Stimulated activated CD4-positive, alpha-beta T cell treated with anti-CD3 and anti-CD28 coated beads, Interleukin-1b, Interleukin-23, amount 100 ng/mL, for 1 hour (primary cell): ENCODE measurements at places on chromosomes 3 and 15.

GRCh38 chr3:20060974-20061685, 20.9 kb downstream of the KAT2B start:
- DNase-seq: no peak

DNA sequence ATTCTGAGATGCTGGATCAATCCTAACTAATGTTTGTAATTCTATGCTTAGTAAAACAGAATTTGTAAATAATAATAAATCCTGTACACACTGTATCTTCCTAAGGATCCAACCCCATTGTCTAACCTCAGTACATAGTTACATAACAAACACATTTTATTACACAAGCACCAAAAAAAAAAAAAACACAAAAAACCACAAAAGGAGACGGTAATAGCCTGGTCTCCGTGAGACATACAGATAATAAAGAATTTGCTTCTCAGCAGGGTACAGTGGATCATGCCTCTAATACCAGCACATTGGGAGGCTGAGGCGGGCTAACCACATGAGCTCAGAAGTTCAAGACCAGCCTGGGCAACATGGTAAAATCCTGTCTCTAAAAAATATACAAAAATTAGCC, 558.7 kb downstream of the MAGI1 start:
- no peak for DNase-seq

- no peak for DNase-seq
Observed at GRCh38 chr3:113233497-113233896, 22.1 kb downstream of the BOC start.

GRCh38 chr3:8739757-8740504, 6.3 kb downstream of the CAV3 start:
- no peak for DNase-seq

DNA sequence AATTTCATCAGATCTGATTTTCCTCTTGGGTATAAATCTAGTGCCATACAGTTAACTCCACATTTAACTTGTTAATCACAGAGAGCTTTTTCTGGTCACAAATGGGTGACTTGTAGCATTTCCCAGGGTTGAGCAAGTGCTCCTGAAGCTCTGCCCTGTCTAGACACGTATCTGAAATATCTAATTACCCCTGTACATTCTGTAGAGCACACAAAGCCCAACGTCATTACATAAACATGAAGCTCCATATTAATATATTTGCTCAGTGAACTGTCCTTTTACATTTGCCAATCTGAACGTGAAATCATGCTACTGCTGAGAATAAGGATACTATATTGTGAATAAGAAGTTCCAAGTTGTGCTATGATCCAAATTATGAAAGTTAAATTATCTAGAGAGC, 49.0 kb downstream of the THBS1 start:
- DNase-seq: no peak

DNA sequence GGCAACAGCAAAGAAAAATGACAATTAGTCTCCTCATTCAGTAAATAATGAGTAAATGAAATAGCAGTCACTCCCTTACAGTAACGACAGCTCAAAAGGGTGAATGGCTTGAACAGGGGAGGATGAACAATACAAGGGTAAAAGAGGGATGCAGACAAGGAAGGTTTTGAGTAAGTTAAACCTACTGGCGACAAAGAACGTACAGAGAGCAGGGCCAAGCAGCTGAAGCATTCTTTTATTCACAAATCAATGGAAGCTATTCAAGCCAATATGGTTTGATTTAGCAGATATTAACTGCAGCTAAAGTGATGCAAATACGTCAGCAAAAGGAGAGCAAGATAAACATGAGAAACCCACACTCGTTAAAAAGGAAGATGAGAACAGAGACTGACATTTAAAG, 90.7 kb upstream of the ICE2 start:
- no peak for DNase-seq

GRCh38 chr15:25649390-25649789, 210.6 kb upstream of the UBE3A start:
- DNase-seq: no peak

GRCh38 chr3:150117076-150117475, 146.4 kb upstream of the PFN2 start:
- DNase-seq: no peak

- DNase-seq: no peak
Observed at GRCh38 chr3:148882288-148882687, 17.2 kb downstream of the CPA3 start.

DNA sequence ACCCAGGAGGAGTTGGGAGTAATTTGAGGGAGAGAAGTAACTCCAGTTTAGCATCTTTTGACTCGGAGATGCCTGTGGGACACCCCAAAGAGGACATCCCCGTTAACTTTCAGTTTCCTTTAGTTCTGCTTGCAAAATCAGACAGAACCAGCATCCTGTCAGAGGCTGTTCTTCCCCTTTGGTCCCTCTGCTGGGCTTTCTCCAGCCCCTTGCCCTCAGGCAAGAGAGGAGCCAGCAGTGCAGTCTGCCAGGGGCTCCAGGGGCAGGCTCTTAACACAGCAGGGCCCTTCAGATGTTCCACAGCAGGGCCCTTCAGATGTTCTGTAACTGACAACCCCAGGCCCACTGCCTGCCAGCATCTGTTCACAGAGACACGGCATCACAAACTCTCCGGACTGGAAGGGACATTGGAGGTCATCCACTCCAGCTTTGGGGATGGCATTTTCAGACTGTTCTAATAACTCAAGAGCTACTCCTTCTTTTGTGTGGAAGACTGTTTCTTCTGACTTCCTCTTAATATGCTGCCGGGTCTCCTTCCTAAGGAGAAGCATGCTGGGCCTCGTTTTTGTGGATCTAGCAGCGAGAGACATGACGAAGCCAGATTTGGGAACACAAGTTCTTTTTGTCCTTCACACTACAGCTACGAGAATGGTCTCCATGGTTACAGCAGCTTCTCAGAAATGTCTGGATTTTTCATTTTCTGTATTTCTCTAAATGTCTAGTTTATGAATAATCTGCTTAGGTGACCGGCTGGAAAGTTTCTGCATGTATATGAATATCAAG, 51.9 kb downstream of the KY start:
- DNase-seq: no peak

DNA sequence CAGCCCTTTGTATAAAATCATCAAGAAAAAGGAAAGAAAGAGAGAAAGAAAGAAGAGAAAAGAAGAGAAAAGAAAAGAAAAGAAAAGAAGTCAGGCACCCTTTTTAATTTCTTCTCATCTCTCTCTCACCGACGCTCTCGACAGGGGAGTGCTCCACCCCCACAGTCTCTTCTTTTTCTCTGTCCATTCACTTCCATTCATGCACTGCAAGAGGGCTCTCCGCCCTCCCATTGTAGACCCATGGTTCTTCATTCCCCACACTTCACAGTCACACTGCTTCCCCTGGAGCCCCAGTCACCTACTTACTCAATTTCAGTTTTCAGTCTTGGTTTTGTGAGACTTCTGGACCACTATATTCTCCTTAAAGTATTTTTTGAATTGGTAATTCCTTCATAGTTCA, 254.7 kb downstream of the SOX2 start:
- no peak for DNase-seq

DNA sequence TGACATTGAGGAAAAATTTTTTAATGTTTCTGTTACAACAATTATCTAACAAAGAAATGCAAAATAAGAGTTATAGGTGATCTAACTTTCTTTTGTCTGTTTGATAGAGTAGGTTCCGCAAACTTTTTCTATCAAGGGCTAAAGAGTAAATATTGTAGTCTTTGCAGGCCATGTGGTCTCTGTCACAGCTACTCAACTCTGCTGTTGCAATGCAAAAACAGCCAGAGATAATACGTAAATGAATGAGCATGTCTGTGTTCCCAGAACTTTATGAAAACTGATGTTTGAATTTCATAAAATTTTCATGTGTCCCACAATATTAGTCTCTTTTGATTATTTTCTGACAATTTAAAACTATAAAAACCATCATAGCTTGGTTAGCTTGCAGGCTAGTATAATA, 73.3 kb downstream of the SLC24A1 start:
- DNase-seq: no peak

- no peak for DNase-seq
Observed at GRCh38 chr3:185537369-185537970, 14.9 kb downstream of the LIPH start.

DNA sequence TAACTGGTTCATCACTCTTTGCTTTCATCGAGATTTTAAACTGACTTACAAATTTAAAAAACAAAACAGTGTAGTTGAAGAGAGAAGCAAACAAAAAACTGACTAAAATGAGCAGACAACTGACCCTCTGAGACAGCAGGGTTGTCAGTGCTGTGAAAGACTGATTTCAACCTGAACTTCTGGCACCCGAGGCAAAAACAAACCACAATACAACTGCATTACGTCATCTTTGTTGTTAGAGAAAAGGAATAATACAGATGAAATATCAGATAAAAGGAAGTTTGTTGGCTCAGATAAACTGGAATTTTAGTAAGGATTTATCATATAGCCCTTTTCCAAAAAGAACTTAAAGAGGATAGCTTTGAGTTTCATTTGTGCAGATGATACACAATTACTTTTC, 51.1 kb downstream of the PARP15 start:
- DNase-seq: no peak

GRCh38 chr3:71163198-71163918, 420.2 kb downstream of the FOXP1 start:
- no peak for DNase-seq

DNA sequence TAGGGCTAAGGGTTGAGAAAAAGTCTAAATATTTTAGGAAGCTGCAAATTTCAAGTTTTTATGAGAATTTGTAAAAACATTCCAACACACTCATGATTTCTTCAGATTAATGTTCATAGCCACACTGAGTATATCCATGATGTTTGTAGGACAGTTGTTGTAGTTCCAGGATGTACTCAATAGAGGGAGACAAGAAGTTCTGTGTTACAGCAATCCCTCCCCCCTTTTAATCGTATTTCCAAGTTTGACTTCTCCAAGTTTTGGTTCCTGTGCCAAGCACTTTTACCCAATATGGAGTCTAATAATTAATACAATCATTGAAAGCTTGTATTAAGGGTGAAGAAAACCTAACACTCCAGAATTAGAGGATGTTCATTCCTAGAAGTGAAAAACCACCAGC, 143.4 kb downstream of the FEZF2 start:
- DNase-seq: no peak

DNA sequence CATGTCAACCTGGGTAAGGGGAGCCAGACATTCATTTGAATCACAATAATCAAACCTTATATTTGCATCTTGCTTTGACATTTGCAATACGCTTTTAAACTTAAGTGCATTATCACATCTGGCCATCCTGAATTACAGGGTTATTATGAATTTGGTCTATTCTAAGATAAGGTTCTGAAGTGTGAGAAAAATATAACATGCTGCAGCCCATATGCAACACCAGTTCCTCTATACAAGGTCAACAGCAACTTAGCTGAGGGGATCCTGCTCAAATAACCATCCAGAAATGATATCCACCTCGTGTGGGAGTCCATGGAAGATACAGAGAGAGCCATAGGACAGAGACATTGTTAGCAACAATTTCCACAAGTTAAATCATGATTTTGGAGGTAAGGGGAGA, 72.7 kb upstream of the RAD18 start:
- DNase-seq: no peak

DNA sequence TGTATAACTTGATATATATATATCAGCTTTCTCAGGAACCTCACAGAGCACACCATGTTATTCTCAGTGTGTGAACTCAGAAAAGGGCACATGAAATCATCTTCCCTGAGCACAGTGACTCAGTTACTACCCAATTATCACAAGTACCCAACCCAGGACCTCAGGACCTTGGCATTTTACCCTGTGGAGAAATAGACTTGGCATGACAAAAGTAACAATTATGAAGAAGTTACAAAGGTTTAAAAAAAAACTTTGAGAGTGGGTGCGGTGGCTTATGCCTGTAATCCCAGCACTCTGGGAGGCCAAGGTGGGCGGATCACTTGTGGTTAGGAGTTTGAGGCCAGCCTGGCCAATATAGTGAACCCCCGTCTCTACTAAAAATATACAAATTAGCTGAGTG, 52.4 kb downstream of the ONECUT1 start:
- no peak for DNase-seq

DNA sequence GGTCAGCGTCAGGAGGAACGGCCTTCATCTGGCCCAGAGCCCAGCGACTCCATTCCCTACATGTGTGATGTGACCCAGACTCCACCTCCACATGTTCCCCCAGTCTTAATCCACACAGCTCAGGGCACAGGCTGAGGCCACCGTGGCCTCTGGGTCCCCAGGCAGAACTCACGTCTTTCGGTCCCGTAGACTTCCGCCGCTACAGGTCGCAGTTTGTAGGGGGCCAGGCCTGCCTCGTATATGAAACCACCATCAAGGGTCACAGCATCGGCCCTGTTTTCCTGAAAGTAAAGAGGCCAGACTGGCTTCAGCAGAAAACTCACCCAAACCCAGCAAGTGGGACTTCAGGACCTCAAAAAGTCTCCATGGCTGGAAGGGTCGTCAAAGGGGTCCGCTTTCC, 8.6 kb downstream of the LTF start:
- DNase-seq: no peak

DNA sequence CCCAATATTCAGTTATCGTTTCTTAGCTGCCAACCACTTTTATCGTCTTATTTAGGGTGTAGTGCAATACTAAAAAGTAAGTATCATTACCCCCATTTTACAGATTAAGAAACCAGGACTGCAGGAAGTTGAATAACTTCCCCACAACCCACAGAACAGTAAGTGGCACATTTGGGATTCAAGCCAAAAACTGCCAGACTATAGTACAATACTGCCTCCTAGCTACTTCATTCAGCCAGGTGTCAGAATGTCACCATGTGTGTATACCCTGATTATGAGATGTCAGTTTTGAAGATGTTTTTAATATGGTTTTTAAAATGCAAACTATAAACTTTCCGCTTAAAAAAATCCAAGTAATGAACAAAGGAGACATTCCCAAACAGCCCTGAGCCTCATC, 74.2 kb upstream of the PROK2 start:
- DNase-seq: no peak

GRCh38 chr3:40939030-40939740, 260.1 kb upstream of the CTNNB1 start:
- no peak for DNase-seq

- no peak for DNase-seq
Observed at GRCh38 chr15:89566181-89566580, 9.1 kb upstream of the TICRR start.

DNA sequence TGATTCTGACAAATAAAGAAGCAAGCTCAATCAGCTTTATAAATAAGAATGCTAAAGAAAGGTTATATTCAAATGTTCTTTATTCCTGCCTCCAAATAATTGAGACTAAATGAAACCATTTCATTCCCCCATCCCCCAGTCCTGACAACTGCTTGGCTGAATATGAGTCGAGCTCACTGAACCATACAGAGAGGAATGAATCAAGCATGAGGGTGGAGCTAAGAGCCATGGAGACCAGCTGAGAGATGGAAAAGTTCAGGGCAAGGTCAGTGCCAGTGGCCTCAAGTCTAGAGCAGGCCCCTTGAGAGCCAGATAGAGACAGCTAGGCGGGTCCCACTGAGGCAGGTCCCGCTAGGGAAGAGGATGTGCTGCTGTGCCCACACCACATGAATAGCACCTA, 188.7 kb upstream of the EIF1B start:
- no peak for DNase-seq
